Stomach (tissue), 19 donors: ENCODE measurements at places on chromosomes 7 and 10. TPM values are rescaled to one million over a fixed set of nuclear protein-coding genes. Genes with fewer than 3 reads are reported as not detected.

DNA sequence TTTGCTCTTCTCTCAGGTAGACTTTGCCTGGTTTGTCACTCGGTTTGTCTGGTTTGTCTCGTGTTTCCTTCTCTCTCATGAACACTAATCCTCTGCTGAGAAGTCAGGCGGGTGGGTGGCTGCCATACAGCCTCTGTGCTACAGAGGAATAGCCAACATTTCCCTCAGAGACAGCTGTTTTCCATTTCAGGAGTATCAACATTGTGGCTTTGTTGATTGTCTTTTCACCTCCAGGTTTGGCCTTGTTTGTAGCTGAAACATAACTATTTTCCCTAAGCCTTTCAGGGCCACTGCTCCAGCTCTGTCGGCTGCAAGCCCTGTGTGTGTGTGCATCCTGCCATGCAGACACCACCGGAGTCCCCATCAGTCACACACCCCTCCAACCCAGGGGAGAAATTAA is 122.8 kb downstream of the BAMBI start:
- no peaks in the 10 kb centered on the region for H3K27me3 ChIP-seq
- no peak for DNase-seq
- H3K36me3 ChIP-seq: no peaks in the 10 kb centered on the region

DNA sequence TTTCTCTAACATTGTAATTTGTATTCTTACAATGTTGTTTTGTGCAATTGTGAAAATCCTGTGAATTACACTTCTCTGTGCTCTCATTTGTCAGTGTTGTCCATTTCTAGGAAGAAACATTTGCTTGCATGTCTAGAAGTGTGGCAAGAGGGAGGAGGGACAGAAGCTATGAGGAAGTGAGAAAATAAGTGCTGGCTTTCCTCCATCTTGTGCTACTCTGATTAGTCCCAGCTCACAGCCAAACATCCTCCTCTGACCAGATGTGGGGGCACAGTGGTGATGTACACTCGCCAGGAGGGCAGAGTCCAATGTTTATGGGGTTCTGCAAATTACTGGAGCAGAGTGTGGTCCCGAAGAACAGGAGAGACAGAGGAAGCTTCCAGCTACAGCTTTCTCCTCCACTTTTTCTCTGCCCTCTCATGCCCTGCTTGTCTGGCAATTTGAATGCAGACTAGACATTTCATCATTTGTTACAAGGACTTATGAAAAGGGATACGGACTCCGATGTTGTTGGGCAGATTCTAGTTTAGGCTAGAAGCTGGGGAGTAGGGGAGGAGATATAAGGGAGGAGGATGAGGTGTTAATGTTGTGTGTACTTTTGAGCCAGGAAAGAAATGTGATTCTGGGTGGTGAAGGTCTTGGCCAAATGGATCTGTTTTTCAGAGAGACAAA is 131.0 kb upstream of the C1GALT1 start:
- no peak overlapping the region for H3K27ac ChIP-seq
- DNase-seq: no peak
- no peak overlapping the region for H3K4me3 ChIP-seq
- H3K4me1 ChIP-seq: no peaks in the 10 kb centered on the region
- no peaks in the 10 kb centered on the region for H3K36me3 ChIP-seq

DNA sequence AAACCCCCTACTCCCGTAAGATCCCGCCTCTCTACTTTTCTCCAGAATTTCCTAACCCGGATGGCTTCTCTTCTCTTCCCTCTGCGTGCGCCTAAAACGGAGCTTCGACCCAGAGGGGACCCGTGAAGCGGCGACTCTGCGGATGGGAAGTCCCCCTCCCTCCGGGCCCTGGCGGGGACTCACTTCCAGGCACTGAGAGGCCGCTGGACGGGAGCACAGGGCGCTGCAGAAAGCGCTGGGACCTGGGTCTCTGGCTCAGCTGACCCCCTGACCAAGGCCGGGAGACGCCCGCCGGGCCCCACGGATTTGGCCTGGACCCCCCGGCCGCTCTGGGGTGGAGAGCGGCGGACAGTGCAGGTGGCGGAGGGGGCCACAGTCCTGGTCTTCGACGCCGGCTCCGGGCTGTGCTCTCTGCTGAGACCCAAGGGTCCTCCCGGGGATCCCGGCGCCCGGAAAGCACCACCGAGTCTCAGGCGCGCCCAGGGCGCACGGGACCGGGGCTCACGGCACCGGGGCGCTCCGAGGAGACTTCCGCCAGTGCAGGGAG is 688 bp upstream of the FOXL3 start:
- no peaks in the 10 kb centered on the region for H3K36me3 ChIP-seq
- H3K27ac ChIP-seq: no peak overlapping the region
- DNase-seq: no peak
- peaks cover 21% of the 10 kb centered on the region for H3K27me3 ChIP-seq
- no peak overlapping the region for H3K4me3 ChIP-seq
- H3K4me1 ChIP-seq: peaks cover 21% of the 10 kb centered on the region

DNA sequence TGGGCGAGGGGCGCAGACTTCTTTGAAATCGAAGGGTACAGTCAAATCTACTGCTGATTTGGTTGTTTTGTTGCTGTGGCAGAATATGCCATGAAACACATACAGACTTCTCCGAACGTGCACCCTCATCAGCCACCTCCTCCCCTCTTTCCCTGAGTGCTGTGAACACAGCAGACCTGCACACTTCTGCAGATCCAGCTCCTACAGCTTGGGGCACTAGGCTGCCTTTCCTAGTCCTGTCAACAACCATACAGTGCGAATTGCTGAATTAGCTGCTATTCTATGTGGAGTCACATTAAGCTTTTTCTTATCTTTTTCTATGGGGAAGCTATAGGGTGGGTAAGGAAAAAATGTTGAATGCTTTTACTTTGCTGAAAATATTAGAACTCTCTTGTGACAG is 57.5 kb downstream of the COL17A1 start:
- no peaks in the 10 kb centered on the region for H3K4me1 ChIP-seq
- H3K27ac ChIP-seq: no peak overlapping the region
- H3K4me3 ChIP-seq: no peak overlapping the region
- peaks cover 22% of the 10 kb centered on the region for H3K36me3 ChIP-seq

GRCh38 chr7:127594490-127594889 is 954 bp downstream of the FSCN3 start:
- DNase-seq: no peak
- no peaks in the 10 kb centered on the region for H3K27me3 ChIP-seq
- no peak overlapping the region for H3K4me3 ChIP-seq
- peaks cover 12% of the 10 kb centered on the region for H3K4me1 ChIP-seq
- no peak overlapping the region for H3K27ac ChIP-seq

DNA sequence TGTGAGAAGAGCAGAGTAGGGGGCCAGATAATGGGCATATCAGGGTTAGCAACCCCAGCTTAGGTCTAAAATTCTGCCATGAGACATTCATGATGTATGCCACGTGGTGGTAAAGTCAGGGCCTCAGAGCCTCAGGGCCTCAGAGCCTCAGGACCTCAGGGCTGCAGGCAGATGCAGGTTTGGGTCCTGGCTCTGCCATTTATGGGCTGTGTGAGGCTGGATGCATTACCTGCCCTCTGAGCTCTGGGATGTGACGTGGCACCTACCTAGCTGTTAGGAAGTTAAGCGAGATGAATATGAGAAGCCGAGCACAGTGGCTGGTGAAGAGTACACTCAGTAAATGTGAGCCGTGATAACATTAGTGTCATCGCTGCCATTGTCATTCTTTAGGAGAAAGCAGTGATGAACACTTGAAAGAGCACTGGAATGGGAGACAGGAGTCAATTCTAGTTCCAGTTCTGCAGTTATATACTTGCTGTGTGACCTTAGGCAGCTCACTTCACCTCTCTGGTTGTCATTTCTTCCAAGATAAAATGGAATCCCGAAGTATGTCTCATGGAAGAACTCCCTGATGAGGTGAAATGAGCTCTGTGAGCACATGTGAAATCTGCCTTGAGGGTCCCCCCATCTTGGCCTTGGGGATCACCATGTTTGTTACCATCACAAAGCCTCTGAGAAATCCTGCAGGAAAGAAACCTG is 127.2 kb downstream of the SH3PXD2A start:
- H3K4me1 ChIP-seq: peaks cover 4% of the 10 kb centered on the region
- no peak overlapping the region for H3K27ac ChIP-seq
- peaks cover 3% of the 10 kb centered on the region for H3K36me3 ChIP-seq
- no peaks in the 10 kb centered on the region for H3K27me3 ChIP-seq
- DNase-seq: no peak

DNA sequence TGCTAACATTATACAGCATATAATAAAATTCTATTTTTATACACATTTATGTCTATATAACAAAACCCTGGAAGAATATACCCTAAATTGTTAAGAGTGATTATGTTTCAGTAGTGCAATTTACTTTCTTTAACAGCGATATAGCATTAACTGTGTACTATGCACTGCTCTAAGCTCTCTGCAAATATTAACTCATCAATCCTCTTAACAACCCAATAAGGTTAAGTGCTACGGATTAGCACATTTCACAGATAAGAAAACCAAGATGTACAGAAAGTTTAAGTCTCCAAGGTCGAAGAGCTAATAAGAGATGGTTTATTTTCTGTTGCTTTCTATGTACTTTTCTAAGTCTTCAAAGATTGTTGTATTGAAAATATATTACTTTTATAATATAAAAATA is 95.8 kb downstream of the SEMA3C start:
- no peak for DNase-seq
- H3K27me3 ChIP-seq: no peaks in the 10 kb centered on the region
- no peak overlapping the region for H3K27ac ChIP-seq
- no peak overlapping the region for H3K4me3 ChIP-seq

- H3K27me3 ChIP-seq: no peaks in the 10 kb centered on the region
- H3K4me1 ChIP-seq: no peaks in the 10 kb centered on the region
- no peak overlapping the region for H3K27ac ChIP-seq
- no peak overlapping the region for H3K4me3 ChIP-seq
- no peaks in the 10 kb centered on the region for H3K36me3 ChIP-seq
Observed at GRCh38 chr10:16597656-16598055, 76.0 kb upstream of the C1QL3 start.

Gene CFAP58
- total RNA-seq: 0.58 TPM

DNA sequence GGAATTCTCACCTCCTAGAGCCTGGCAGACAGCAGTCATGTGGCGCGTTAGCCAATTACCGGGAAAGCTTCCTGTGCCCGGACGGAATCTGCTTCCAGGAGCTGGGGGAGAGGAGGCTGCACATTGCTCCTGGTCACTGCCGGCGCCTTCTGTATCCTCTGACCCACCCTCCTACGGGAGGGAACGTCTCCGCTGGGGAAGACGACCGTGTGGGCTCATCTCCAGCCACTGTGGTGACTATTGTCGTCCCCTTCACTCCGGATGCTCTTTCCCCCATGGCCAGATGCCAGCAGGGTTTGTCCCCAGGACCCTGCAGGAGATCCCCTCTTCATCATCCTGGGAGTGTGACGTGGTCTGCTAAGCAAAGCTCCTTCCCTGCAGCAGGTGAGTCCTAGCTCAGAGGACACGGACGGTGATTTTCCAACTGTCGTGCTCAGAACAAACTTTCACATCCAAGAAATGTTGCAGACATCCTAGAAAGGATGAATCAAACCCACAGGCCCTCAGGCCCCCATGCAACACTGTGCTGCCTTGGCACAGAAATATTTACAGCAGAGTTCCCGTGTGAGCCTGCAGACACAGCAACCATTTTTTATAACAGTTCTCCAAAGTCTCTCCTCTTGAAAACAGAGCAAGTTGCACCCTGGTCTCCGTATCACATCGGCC is 29.6 kb upstream of the FAM20C start:
- H3K27ac ChIP-seq: no peak overlapping the region
- H3K4me1 ChIP-seq: peaks cover 34% of the 10 kb centered on the region
- H3K27me3 ChIP-seq: no peaks in the 10 kb centered on the region

Gene TMEM139
- 9.6 TPM for total RNA-seq

Gene TAS2R4
- 1.3 TPM for total RNA-seq

- H3K36me3 ChIP-seq: no peaks in the 10 kb centered on the region
- no peaks in the 10 kb centered on the region for H3K4me1 ChIP-seq
- no peak overlapping the region for H3K27ac ChIP-seq
- no peak overlapping the region for H3K4me3 ChIP-seq
- no peaks in the 10 kb centered on the region for H3K27me3 ChIP-seq
Observed at GRCh38 chr7:153399554-153399940, 640.0 kb downstream of the ACTR3B start.

DNA sequence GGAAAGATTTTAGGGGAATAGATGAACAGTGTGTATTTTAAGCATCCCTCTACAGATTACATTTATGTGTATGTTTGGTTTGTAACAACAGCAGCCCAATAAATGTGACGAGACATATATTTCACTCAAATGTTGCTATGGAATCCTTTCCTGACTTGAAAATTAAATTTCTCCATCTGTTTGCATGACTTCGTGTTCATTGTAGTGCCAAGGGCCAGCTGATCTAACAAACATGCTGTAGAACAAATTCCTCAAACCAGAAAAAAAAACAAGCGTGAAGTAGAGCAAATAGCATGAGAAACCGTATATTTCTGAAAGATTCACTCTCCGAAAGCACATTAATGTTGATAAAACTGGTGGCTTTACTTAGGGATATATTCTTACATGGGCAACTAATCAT is 87.8 kb downstream of the NRCAM start:
- H3K36me3 ChIP-seq: no peaks in the 10 kb centered on the region
- no peaks in the 10 kb centered on the region for H3K27me3 ChIP-seq
- H3K27ac ChIP-seq: no peak overlapping the region
- no peak for DNase-seq
- H3K4me1 ChIP-seq: peaks cover 3% of the 10 kb centered on the region

DNA sequence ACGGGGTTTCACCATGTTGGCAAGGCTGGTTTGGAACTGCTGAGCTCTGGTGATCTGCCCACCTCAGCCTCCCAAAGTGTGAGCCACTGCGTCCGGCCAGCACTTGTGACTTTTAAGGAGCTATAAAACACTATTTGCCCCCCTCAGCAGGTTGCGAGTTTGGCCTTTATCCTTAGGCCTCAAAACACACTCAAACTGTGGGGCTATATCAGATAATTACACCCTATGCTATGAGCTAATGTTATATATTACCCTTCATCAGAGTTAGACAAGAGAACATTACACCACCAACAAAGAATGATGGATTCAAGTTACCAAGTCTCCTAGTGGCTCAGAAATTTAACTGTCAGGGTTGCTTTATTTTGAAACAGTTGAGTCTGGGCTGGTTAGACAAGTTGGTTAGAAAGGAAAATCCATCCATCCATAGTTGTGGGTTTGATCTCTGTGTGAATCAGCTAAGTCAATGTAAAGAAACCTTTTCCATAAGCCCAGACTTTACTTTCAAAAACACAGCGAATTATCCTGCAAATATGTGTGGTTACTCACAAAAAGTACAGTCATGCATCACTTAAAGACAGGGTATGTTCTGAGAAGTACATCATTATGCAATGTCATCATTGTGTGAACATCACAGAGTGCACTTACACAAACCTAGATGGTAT is 115.8 kb downstream of the SEMA3D start:
- no peak overlapping the region for H3K4me3 ChIP-seq
- H3K4me1 ChIP-seq: peaks cover 4% of the 10 kb centered on the region
- H3K36me3 ChIP-seq: no peaks in the 10 kb centered on the region
- no peak overlapping the region for H3K27ac ChIP-seq
